ENCODE measurements at places on chromosomes 1 and 21.

GRCh38 chr21:44802396-44803153 is 955 bp upstream of the UBE2G2 start:
- no peak for DNase-seq

GRCh38 chr1:9539829-9540550 is 725 bp downstream of the SLC25A33 start:
- DNase-seq: peak; percentile 70

DNA sequence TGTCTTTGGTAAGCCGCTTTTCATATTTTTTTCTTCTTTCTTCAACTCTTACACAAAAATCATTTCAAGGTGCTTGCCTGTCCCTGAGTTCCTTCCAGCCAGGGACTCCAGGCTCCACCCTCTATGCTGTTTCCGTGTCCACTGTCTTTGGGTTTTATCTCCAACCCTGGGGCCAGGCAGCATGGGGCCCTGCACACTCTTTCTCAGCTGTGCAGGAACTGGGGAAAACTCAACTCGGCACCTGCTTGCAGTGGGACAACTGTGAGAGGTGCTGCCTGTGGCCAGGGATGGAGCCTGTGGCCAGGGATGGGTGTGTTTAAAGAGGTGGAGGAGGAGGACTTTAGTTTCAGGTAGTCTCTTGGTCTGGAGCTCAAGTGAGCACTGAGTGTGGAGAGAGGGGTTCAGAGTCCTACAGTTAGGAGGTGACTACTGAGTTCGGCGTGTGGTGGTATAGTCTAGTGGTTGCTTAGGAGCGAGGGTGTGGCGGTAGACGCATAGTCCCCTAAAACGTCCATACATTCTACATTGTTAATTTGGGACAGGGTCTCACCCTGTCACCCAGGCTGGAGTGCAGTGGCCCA is 13.4 kb downstream of the TNFRSF8 start:
- DNase-seq: no peak

DNA sequence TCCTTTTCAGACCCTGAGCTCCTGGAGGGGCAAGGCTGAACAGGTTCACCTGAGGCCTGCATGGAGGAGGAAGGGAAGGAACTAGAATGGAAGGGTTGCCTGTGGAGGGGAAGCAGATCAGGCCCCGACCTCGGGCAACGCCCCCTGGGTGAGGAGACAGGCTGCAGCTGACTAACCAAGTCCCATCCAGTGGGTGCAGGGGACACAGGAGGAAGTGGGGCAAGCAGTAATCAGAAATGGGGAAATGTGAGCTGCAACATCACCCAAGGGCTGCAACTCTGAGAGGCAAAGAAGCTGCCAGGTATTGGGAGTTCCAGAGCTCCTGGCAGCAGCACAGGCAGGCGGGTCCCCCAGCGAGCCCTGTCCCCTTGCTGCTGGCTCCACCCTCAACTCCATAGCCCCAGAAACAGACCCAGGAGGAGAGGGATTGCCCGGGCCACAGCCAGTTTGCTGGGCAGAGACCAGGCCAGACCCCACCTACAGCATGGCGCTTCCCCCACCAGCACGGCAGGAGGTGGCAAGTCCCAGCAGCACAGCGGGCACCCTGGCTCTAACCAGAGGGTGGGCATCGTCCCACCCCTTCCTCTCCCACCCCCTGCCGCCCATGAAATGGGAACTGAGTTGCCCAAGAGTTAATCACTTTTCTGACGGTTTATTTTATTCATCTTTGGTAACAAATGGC is 38.5 kb downstream of the MRPL37 start:
- peak; percentile 65 for DNase-seq

GRCh38 chr1:206716870-206717673 is 32.4 kb downstream of the MAPKAPK2 start:
- DNase-seq: no peak

- DNase-seq: no peak
These were observed 159.8 kb downstream of the TGFBR3 start for GRCh38 chr1:91725989-91726721.

- no peak for DNase-seq
These were observed 218.6 kb downstream of the CACNA1E start for GRCh38 chr1:181701891-181702290.

GRCh38 chr1:24322470-24323177 is 3.5 kb downstream of the GRHL3 start:
- DNase-seq: no peak

DNA sequence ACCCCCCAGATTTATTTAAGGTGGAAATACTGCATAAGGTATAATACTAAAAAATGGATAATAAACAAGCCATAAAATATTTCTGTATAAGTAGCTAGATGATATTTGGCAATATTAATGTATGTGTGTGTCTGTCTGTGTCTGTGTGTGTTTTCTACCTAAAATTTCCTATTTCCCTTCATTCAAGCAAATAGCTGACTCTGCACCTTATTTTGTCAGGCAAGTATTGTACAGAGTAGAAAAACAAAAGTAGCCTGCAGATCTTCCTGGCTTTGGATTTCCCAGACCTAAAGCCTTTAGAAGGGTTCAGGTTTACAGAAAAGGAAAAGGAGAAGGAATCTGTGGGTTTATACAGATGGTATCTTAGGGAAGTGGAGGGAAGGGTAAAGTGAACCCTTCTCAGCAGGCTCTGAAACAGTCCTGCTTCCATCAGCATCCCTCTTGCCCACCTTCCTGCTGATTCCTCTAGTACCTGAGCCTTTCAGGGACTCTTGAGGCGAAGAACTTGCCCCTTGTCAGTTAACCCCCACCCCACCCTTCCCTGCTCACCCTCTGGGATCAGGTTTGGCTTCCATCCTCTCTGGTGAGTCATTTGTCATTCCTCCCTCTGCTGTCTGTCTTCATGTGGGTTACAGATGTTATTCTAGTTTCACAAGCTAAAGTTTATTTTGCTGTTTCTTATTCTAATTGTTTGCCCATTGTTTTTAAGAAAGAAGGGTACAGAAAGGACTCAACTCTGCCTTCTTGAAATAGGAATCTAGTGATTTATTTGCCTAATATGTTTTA is 21.7 kb upstream of the RGS16 start:
- DNase-seq: no peak

- no peak for DNase-seq
These were observed 42.2 kb upstream of the LYST start for GRCh38 chr1:235908742-235909520.

DNA sequence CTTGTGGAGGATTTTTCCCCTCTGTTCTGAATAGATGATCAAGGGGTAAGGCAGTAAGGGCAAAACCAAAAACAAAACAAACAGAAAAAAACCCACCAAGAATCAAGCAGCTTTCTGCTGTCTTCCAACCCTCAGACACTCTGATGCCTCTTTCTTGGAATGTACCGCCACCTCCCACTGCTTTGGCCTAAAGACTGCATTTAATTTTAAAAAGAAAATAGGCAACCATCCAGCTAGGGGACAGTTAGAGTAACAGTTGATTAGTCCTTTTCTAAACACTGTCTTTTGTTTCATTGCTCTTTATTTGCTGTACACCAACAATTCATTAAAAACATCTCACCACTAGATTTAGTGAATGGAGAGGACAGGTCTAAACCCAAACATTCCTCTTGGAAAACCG is 21.5 kb downstream of the WLS start:
- DNase-seq: no peak

GRCh38 chr1:38026592-38027200 is 14.2 kb downstream of the UTP11 start:
- DNase-seq: peak; percentile 78

- DNase-seq: no peak
These were observed 221.9 kb downstream of the CTH start for GRCh38 chr1:70633004-70633403.

GRCh38 chr1:170674986-170675385 is 11.1 kb downstream of the PRRX1 start:
- no peak for DNase-seq

DNA sequence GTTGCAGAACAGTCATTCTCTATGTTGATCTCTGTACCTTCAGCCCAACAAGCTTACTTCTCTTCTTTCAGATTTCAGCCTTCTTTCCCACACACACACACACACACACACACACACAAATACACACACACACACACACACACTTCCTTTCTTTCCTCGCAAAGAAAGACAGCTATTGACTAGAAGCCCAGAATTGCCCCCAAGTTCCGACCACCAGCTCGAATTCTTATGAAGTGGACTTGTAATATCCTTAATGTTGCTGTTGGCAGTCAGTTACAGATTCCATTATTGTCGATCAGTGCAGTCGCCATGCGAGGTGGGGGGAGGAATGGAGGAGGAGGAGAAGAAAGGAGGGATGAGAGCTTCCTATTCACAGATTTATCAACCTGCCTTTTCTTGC is 125.5 kb downstream of the CLEC20A start:
- DNase-seq: no peak

- no peak for DNase-seq
These were observed 15.7 kb downstream of the DIP2A start for GRCh38 chr21:46474382-46474781.

DNA sequence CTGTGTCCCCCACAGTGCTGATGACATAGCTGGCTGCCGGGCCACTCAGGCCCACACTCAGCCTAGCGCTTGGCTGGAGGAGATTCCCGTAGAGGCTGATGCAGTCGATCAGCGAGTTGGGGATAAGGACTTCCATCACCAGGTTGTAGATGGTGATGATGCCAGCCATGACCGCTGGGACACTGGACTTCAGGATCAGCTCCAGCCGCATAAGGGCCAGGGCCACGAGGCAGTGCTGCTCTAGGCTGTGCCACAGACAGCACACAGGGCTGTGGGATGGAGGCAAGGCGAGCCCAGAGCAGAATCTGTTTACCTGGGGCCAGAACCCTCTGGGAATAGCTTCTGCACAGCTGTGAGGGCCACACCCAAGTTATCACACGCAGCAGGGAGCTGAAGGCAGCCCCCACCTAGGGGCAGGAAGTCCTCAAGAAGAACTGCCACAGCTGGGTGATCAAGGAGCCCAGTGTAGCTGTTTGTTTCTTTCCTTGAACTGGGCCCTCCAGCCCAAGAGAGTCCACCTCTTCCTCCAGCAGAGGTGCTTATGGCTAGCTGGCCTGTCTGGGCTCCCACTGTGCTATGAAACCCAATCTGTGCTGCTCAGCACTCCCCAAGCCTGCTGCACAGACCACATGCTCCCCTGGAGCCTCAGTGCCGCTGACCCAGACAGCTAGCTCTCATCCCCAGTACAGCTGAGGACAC is 6.2 kb downstream of the SLC2A1 start:
- DNase-seq: no peak

DNA sequence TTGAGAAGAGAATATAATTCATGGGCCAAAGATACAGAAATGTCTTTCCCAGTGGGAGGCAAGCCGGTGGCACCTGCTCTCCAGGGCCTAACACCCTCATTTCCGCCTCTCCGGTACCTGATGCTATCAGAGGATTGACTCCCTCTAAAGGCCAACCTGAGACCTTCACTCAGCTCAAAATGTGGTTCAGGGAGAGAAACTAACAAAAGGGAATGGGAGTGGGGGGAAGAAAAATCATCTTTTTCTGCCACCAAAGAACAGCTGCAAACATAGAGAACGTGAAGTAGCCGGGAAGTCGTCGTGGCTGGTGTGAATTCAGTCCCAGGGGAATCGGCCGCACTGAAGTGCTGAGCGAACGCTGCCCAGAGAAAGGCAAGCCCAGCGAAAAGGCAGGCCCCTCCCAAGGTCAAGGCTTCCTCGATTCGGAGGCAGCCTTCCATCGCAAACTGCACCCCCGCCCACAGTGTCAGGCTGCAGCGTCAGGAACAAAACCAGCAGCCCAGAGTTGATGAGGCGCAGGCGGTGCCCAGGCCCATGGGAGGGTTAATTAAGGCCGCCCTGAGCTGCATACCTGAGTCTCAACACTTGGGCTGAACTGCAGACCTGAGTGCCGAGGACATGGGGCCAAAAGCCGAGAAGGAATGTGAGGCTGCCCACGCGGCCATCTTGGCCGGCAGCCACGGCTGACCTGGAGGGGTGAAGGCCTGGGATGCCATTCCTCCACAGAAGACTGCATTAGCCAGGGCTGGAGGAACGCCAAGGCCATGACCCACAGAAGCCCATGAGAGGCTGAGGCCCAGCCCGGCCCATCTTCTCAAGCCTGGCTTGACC is 160.2 kb downstream of the PSMG1 start:
- DNase-seq: peak; percentile 87

DNA sequence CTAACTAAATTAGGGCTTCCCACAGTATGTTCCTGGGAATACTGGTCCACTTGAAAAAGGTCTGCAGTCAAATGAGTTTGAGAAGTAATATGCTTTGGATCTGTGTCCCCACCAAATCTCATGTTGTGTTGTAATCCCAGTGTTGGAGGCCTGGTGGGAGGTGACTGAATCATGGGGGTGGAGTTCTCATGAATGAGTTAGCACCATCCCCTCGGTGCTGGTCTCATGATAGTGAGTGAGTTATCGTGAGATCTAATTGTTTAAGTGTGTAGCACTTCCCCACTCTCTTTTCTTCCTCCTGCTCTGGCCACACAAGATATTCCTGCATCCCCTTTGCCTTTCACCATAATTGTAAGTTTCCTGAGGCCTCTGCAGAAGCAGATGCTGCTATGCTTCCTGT is 16.9 kb upstream of the DMRTB1 start:
- DNase-seq: no peak

DNA sequence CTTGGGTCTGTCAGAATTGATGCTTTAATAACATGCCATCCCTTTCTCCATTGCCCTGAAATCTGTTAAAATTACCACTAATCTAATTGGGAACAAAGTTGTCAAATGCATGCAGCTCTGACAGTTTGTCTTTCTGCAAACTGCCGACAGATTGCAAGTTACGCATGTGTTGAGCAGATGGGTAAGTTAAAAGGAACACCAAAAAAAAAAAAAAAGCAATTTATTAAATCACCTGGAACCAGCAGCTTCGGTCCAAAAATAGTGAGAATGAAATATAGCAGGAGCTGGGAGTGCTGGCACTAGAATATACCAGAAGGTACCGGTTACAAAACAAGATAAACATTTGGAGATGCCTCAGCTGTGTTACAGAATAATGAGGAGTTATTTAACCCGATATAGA is 149.6 kb upstream of the C1orf87 start:
- no peak for DNase-seq

DNA sequence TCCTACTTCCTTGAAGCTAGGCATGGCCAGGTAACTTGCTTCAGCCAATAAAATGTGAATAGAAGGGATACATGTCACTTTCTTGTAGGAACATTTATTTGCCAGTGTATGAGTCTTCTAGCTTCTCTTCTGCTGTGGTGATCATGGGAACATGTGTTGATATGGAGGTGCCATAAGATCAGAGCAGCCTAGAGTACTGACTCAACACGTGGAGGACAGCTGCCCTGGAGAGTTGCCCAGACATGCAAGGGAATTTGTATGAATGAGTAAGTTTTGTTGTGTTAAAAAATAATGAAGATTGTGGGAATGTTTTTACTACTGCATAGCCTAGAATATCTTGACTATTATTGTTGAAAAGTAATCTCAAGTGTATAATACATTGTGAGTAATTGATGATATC is 502.3 kb downstream of the NUF2 start:
- no peak for DNase-seq

- no peak for DNase-seq
These were observed 308.1 kb upstream of the LYPLAL1 start for GRCh38 chr1:218865591-218865990.

- DNase-seq: no peak
These were observed 39.3 kb downstream of the HLCS start for GRCh38 chr21:36926989-36927718.

DNA sequence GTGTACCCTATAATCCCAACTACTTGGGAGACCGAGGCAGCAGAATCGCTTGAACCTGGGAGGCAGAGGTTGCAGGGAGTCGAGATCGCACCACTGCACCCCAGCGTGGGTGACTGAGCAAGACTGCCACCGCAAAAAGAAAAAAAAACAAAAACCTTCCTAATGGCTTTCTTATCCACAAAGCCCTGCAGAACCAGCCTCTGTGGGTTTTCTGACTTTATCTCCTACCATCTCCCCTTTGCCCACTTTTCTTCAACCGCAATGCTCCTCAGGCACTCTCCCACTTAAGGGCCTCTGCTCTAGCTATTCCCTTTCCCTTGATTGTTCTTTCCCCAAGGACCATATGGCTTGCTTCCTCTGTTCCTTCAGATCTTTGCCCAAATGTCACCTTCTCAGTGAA is 67.9 kb upstream of the PUM1 start:
- no peak for DNase-seq
